ENCODE measurements at places on chromosomes 2 and 18.
A peak's percentile ranks its signal among the peaks of the same experiment; 100 is the strongest.

- peak; percentile 74 for DNase-seq
These were observed 132.5 kb downstream of the SPHKAP start for GRCh38 chr2:228048838-228049490.

GRCh38 chr2:211401328-211401727, 844.9 kb downstream of the CPS1 start:
- no peak for DNase-seq

DNA sequence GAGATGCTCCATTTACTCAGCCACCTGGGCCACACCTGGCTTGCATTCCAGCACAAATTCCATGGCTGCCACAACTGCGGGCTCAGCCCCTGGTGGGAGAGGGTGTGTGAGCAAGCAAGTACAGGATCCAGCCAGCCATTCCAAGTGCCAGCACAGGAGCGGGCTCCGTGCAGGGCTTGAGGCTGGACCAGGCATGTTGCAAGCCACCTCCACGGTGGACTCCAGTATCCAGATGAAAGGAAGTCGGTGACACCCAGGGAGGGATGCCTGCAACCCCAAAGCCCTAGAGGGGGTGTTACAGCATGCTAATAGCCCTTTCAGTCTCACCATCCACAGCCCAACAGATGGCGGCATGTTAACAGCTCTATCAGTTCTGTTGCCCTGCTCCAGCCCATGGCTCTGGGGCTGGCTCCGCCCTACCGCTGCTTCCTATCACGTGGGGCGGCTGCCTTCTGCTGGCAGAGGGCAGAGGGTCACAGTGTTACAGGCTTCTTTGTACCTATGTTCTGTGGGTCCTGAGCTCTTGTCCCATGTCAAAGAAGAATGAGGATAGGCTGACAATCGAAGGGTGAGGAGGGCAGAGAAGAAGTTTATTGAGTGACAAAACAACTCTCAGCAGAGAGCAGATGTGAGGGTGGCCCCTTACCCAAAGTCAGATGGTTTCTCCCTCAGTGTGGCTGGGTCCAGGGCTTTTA, 11.7 kb upstream of the GORASP2 start:
- no peak for DNase-seq

GRCh38 chr2:219557320-219557719, 13.5 kb downstream of the TMEM198 start:
- no peak for DNase-seq

- DNase-seq = no peak
These were observed 13.4 kb downstream of the STAMBP start for GRCh38 chr2:73841912-73842738.

DNA sequence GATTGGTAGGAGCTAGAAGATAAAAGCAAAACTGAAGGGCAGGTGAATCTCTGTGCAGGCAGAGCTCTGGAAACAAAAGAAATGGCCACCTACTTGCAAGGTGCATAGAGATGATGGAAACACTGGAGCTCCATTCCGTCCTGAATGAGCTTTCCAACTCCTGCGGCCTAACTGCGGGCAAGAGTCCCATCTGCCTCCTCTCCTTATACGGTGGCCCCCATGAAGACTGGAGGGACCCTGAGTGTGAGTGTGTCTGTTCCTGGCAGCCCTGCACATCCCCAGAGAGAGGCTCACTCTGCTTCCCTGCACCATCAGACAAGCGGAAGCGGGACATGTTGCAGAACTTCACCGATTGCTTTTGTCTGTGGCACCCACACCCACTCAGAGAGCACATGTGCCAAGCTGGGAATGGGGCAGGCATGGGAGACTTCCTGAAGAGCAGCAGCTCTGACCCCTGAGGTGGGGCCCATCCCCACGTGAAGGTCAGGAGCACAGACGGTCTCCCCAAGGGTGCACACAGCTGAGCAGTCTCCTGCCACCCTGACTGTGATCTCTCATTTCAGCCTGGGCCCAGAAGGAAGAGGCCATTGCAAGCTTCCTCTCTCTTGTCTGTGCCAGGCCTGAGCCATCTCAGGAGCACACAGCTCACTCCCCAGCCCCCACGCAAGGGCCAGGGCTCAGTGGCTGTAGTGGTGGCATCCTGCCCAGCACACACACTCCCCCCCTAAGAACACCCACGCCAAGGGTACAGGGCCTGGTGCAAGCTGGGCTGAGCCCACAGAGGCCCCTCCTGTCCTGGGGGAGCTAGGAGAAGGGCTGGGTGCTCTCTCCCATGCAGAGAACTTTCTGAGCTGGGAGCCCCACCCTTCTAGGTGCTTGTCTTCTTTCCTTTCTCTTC, 75.3 kb downstream of the STPG4 start:
- DNase-seq = no peak

GRCh38 chr2:104040771-104041170, 813.1 kb upstream of the POU3F3 start:
- DNase-seq = no peak

- peak; percentile 42 for DNase-seq
These were observed 13.9 kb downstream of the ANTXR1 start for GRCh38 chr2:69026691-69027459.

DNA sequence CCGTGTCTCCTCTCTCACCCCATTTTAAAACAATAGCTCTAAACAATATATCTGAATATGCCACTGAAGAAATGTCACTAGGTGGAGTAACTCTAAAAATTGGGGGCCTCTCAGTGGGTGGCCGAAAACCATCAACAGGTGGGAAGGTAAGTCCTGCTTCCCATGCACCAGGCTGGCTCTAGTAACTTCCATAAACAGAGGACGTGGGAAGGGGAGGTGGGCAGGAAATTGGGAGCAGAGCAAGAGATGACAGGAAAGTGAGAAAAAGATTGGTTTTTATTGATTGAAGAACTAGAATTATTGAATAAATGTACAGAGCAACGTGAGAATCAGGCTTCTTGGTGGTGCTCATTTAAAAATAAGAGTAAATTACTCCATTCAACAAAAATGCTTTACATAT, 170.4 kb downstream of the SOCS6 start:
- no peak for DNase-seq

- no peak for DNase-seq
These were observed 29.8 kb upstream of the TBR1 start for GRCh38 chr2:161386228-161386824.

- no peak for DNase-seq
These were observed 3.7 kb downstream of the ITGAV start for GRCh38 chr2:186593523-186593922.

- no peak for DNase-seq
These were observed 381.6 kb upstream of the ID2 start for GRCh38 chr2:8300216-8300615.

GRCh38 chr2:104923665-104924064, 69.8 kb downstream of the POU3F3 start:
- DNase-seq = no peak

DNA sequence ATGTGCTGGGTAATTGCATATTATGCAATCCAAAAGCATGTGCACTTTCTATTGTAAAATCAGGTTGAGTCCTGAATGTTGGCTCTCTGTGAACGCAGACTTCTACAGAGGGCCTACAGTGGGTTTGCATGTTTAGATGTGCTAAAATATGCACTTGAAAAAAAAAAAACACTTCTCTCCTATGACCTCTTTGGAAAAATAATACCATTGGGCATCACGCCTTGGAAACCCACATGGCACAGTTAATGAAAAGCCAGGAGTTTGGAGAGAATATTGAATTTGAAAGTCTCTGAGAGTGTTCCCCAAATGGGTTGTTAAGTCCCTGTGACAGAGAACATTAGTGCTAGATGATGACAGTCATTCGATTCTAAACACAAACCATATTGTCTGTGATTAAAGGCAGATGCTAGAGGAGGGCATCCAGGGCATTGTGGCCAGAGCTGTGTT, 710.4 kb upstream of the PIK3C3 start:
- no peak for DNase-seq

- no peak for DNase-seq
These were observed 1273.6 kb upstream of the SLC39A10 start for GRCh38 chr2:194383401-194383800.

- DNase-seq = peak; percentile 90
These were observed 53.1 kb downstream of the ZNF521 start for GRCh38 chr18:25298853-25299274.

DNA sequence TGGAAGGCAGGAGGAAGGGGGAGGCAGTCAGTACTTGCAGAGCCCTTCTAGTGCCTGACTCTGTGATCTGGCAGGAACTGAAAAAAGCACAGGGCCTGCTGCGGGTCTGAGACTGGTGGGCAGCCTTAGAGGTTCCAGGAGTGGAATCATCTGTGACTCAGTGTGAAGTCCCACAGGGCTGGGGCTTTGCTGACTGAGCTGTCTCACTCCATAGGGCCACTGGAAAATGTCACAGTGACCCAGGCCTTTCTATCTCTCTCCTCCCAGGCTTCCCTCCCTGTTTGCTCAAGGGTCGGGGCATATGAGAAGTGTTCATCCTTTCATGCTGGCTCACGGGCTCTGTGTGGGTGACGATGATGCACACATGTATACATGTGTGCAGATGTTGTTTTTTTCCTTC, 47.1 kb upstream of the ZFP36L2 start:
- DNase-seq = peak; percentile 67

- DNase-seq = no peak
These were observed 19.9 kb upstream of the CAB39 start for GRCh38 chr2:230692760-230693159.

- peak; percentile 25 for DNase-seq
These were observed 142.2 kb downstream of the BCL11A start for GRCh38 chr2:60411295-60411694.

GRCh38 chr18:11872479-11873136, 21.4 kb downstream of the CHMP1B start:
- DNase-seq = peak; percentile 43

GRCh38 chr2:86704459-86704971, 15.6 kb upstream of the RMND5A start:
- peak; percentile 82 for DNase-seq

- peak; percentile 82 for DNase-seq
These were observed 59.1 kb downstream of the REV1 start for GRCh38 chr2:99430614-99431291.

DNA sequence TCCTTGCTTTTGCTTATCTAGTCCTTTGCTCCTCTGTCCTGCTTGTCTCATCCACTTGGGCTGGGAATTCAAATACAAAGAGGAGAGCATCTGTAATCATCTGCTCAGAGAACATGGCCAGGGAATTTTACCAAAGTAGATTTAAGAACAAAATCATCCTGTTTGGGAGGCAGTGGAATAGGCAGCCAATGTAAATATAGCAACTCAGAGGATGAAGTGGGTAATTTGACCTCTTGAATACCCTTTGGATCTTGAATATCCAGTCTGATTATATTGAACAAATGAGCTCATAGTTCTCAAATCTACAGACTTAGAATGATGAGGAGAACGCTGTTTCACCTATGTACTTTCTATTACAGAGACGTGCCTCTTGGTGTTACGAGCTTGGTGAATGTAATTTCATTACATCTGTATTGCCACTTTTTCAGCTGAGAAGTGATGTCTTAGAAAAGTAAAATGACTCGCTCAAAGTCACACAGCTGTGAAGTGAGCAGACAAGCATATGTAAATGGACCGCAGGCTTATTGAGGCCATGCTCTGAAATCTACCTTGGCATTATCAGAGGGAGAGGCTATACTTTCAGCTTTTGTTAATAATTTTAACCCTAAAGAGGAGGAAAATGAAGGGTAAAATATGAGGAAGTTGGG, 266.3 kb downstream of the MTX2 start:
- no peak for DNase-seq

- DNase-seq = peak; percentile 22
These were observed 53.1 kb downstream of the CAB39 start for GRCh38 chr2:230765611-230766300.

GRCh38 chr18:79102886-79103285, 33.7 kb downstream of the ATP9B start:
- DNase-seq = no peak

GRCh38 chr2:163207693-163208370, 369.3 kb upstream of the KCNH7 start:
- DNase-seq = peak; percentile 9

- DNase-seq = no peak
These were observed 17.7 kb downstream of the NFATC1 start for GRCh38 chr18:79413426-79413825.

GRCh38 chr18:46163941-46164499, 59.8 kb downstream of the HAUS1 start:
- DNase-seq = no peak

GRCh38 chr2:133346654-133347053, 221.6 kb downstream of the NCKAP5 start:
- peak; percentile 84 for DNase-seq

- DNase-seq = no peak
These were observed 139.6 kb upstream of the NETO1 start for GRCh38 chr18:73007195-73007914.

GRCh38 chr18:57209713-57210106, 62.8 kb downstream of the BOD1L2 start:
- DNase-seq = no peak

DNA sequence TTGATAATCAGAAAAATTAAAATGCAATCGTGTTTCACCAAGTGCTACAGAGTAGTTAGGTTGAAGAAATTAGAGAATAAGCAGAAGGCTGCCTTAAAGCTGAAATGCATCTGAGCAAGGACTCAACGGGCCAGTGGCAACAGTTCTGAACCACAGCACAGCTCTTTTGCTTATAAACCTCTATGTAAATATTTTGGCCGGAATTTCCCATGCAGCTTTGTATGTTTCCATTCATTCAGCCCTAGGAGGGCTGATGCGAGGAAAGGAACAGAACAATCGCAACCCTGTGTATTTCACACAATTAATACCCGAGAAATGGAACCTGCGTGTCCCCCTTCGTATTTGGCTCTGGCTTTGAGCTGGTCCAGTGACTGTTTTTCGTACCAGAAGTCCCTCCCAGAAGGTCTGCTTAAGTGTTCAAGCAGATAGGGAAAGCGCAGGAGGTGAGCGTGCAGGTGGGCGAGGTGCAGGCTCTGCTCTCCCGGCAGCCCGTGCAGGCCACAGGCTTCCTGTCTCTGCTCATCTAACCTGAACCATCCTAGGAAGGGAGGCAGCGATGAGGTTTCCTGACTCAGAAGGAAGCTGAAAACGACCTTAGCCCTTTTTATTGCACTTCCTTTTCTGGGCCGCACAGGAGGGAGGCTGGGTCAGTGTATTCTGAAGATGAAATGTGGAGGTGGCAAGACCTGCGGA, 67.3 kb downstream of the ASB1 start:
- DNase-seq = no peak

DNA sequence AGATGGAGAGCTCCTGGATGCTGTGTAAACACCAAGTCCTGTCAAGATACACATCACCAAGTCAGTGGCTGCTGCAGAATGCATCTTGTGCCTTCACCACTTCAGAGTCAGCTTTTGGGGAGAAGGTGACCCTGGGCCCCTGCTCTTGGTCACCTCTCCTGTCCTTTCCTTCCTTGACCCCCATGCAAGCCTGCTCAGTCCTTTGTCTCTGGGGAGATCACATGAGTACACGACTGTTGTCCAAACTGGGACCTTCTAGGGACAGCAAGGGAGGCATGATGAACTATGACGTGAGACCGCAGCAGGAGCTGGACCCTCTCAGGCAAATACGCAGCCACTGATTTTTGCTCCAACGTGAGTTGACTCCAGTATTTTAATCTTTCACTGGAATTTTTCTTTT, 706.9 kb upstream of the ID2 start:
- DNase-seq = no peak

Data from EH (cell line).